T-helper 1 cell (primary cell): ENCODE measurements at places on chromosomes 4 and X.

DNA sequence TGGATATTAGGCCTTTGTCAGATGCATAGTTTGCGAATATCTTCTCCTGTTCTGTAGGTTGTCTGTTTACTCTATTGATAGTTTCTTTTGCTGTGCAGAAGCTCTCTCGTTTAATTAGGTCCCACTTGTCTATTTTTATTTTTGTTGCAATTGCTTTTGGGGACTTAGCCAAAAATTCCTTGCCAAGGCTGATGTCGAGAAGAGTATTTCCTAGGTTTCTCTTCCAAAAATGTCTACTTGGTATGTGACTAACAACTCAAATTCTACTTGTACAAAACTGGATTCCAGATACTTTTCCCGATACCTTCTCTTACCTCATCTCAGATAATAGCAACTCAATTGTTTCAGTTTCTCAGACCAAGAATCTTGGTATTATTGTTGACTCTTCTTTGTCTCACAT is 142.4 kb upstream of the GLRA2 start:
- no peak for DNase-seq

GRCh38 chr4:17109126-17109525 is 210.7 kb upstream of the LDB2 start:
- no peak for DNase-seq

- no peak for DNase-seq
These were observed 186.1 kb downstream of the TMA16 start for GRCh38 chr4:163680386-163681098.

GRCh38 chrX:70001269-70001668 is 48.5 kb downstream of the AWAT2 start:
- DNase-seq, result no peak
